ENCODE measurements at places on chromosomes 11 and 22.

GRCh38 chr11:130787973-130788570 is 128.2 kb downstream of the SNX19 start:
- DNase-seq = no peak

DNA sequence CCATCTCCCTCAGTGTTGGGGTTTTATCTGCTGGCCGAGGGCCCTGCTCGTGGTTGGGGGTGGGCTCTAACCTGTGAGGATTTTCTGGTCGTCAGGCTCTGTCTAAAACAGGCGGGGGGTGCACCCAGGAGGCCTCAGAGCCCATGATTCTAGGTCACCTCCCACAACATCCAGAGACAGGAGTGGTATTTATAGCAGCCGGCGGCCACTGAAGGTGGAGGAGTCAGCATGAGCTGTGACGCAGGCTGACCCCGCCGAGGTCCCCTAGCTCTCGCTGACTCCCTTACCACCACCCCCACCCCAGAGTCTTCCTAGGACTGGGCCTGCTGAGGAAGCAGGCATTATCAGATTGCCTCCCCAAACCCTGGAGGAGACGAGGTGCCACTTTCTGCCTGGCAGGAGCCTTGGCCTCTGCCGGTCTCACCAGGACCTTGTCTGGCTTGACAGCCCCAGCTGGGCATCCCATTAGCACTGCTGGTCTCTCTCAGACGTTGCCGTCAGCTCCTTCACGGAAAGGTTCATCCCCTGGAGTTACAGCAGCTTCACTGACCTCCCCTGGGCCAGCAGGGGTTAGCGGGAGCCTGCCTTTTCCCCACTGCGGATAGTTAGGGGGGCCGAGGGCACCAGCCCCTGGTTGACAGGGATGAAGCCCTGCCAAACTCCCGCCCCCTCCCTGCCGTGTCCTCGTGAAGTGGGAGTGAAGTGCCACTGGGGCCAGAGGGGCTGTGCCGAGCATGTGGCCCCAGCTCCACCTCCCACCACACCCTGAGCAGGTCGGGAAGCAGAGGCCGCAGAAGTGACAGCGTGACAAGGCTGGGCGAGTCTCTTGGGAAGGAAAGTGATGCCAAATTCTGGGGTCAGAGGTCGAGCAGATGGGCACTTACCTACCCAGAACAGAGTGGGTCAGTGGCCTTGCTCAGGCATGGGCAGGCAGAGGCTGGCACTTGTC is 26.5 kb downstream of the DAGLA start:
- no peak for DNase-seq

GRCh38 chr11:79439886-79440570 is 802 bp downstream of the TENM4 start:
- no peak for DNase-seq

- DNase-seq = no peak
Measured at GRCh38 chr11:34151916-34152845, 46.8 kb downstream of the NAT10 start.

DNA sequence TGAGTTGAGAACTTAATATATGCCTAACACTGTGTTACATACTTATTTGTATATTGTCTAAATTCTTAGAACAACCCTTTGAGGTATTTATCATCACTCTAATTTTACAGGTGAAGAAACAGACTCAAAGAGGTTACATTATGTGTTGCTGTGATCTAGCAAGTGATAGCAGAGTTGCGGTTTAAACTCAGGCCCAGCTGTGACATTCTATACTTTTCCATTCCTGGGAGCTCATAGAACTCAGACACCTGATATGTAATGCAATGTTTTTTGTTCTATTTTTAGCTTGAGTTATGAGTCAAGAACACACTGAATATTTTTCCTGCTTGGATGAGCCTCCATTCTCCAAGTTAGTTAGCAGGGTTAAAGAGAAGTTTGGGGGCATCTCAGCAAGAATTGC is 449.7 kb upstream of the DDI1 start:
- DNase-seq = no peak

GRCh38 chr22:46452195-46453005 is 85.0 kb downstream of the CELSR1 start:
- no peak for DNase-seq

DNA sequence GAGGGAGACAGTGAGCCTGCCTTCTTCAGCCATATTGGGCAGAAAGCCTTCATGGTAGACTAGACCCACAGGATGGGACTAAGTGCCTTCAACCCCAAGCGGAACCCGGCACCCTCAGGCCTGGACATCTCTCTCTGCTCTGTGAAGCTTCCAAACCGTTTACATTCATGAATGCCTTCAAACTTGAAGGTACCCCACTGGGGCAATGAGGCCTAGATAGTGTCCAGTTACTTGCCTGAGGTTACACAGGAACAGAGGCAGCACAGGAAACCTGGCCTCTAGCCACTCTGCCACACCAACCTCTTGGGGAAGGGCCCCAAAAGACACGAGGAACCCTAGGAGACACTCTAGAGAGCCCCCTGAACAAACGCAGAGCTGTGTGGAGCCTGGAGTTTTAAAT is 14.5 kb upstream of the CYP2R1 start:
- no peak for DNase-seq

- DNase-seq = no peak
Measured at GRCh38 chr22:42462016-42462415, 29.8 kb upstream of the NFAM1 start.

DNA sequence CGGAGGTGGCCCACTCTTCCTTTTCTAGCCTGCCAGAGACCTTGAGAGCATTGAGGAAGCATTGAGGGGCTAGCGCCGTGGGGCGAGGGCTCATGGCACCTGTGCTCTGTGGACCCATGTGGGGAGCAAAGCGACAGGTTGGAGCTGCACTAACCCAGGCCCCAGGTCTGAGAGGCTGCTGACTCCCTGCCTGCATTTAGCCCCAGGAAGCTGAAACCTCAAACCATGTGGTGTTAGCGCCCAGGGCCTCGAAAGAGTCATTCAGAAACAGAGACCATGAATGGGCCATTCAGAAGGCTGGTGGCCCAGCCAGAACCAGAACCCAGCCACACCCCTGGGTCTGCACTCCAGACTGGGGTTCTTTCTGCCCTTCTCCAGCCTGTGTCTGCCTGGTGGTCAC is 88.6 kb downstream of the BCR start:
- DNase-seq = no peak

DNA sequence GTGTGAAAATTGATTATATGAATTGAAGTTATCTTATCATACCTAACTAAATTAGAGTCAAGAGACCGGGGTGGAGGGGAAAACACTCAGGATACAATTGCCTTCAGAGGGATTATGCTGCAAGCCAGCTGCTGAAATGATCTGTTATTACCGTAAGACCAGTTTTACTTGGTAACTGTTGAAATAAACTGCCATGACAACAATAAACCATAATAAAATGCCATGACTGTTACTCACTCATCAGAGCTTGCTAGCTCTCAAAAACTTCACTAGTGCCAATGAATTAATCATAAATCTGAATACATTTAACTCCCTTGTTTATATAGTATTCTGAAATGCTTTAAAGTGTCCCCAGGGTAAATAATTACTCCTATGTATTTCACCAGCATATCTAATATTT is 68.2 kb downstream of the CASP12 start:
- DNase-seq = no peak

GRCh38 chr11:64081745-64082442 is 46.2 kb downstream of the FLRT1 start:
- DNase-seq = no peak

GRCh38 chr11:69907611-69908010 is 88.4 kb upstream of the FGF3 start:
- no peak for DNase-seq

- no peak for DNase-seq
Measured at GRCh38 chr11:61699737-61700160, 19.6 kb downstream of the DAGLA start.

DNA sequence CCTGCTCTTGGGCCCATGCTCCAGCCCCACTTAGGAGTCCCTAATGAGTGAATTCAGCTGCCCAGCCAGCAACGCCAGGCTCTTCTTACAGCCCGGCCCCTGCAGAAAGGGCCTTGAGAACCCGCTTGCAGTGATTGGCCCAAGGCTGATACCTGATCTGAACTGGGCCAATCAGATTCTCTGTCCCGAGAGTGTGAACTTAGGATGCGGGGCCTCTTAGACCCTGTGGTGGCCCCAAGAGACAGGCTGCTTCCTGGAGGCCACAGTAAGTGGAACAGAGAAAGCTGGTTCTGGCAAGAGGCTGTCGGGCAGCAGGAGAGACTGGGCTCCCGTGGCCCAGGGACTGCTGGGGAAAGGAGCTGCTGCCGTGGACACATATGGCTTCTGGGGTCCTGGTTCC is 11.5 kb downstream of the VSTM5 start:
- DNase-seq = no peak

GRCh38 chr11:125929445-125930075 is 16.3 kb upstream of the VSIG10L2 start:
- no peak for DNase-seq

GRCh38 chr11:64256300-64256699 is 5.0 kb downstream of the PLCB3 start:
- DNase-seq = no peak

DNA sequence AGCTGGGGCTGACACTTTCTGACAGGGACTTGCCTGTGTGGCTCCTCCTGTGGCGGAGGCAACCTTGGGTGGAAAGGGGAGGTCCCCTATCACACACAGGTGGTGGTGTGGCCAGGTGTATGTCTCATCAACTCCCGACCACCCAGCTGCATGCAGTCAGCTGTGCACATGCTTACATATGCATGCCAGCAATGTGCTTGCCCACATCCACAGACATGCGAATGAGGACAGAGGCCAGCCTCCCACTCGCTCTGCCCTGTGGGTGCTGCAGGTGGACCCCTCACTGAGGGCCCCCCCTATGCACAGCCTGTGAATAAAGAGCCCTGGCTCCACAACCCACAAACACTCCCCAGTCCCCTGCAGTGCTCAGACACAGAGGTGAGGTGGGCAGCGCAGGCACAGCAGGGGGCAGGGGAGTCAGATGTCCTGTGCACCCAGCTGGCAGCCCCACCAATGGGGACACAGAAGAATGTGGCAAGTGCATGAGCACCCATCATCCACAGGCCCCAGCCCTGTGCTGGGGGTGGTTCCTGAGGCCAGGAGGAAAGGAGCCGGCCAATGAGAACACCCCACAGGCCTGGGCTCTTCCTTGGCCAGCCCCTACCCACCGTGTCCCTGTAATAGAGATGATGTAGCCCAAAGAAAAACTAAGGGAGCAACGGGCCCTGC is 9.5 kb downstream of the GNB1L start:
- DNase-seq = no peak

- DNase-seq = no peak
Measured at GRCh38 chr11:123504401-123504800, 74.3 kb downstream of the GRAMD1B start.

GRCh38 chr11:73297702-73298101 is 10.4 kb upstream of the ARHGEF17 start:
- DNase-seq = no peak

- no peak for DNase-seq
Measured at GRCh38 chr11:125457814-125458343, 38.2 kb downstream of the FEZ1 start.

- no peak for DNase-seq
Measured at GRCh38 chr11:113850188-113850587, 25.2 kb downstream of the USP28 start.

DNA sequence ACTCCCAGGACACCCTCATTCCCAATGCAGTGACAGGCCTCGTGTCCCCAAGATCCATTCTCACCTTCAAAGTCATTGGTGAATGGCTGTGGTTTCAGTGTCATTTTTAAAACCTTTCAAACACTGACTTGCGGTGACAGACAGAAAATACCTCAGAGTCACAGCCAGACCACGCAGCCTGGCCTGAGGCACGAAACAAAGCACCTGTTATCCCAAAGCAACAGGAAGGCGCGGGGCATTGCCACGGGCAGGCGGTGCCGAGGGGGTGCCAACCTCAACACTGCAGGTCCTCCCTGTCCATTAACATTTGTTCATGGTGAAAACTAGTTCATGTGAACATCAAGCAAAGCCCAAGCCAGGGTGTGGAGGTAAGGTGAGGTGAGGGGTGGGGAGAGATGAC is 38.2 kb downstream of the RPUSD4 start:
- DNase-seq = no peak

DNA sequence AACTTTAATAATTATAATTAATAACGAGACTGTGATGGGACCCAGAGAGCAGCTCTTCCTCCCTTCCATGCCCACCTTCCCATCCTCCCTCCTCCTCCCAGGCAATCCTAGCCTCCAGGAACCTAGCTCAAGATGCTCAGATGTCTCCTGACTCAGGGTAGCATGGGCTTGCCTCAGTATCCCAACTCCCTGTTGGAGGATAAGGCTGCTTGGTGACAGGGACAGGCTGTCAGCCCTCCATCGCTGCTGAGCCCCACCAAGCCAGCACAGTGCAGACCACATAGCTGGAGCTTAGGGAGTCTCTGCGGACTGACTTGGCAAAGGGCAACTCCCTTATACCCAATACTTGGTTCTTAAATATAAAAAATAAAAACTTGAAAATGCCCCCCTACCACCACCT is 11.5 kb downstream of the MYH9 start:
- DNase-seq = no peak

GRCh38 chr11:128349650-128350299 is 237.6 kb downstream of the ETS1 start:
- DNase-seq = no peak

- no peak for DNase-seq
Measured at GRCh38 chr22:32619614-32620426, 145.2 kb downstream of the FBXO7 start.

- DNase-seq = no peak
Measured at GRCh38 chr11:111137846-111138245, 107.7 kb upstream of the POU2AF2 start.

- DNase-seq = no peak
Measured at GRCh38 chr11:1546536-1547466, 25.3 kb downstream of the DUSP8 start.

- DNase-seq = no peak
Measured at GRCh38 chr11:18703001-18703763, 4.6 kb downstream of the TMEM86A start.

- no peak for DNase-seq
Measured at GRCh38 chr11:35891096-35891495, 52.8 kb upstream of the LDLRAD3 start.

GRCh38 chr11:45894555-45895247 is 9.2 kb downstream of the MAPK8IP1 start:
- no peak for DNase-seq

DNA sequence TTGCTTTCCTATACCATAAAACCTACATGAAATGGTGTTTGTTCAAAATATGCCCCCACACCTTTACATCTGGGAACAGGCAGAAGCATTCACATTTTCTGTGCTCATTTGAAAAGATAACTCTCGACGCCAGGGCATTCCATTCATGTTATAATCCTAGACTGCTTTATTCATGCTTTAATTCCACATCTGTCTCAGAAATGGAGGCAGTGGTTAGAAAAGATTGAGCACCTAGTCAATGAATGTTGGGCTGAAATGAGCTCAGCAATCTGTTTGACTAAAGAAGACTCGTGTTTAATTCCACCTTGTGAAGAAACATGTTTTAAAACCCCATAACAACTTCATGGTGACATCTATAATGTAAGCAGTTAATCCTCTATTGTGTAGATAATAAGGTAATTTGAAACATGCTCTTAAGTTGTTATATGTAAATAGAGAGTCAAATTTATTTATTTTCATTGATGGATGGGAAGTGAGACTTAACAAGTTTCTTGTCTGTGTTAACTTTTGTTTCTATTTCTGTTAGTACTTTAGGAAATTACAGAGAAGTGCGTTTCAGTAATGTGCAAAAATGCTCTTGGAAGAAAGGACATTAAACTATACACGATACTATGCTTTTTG is 217.5 kb downstream of the DDX10 start:
- no peak for DNase-seq

GRCh38 chr11:6667733-6668374 is 12.2 kb upstream of the DCHS1 start:
- no peak for DNase-seq

Data from kidney epithelial cell (primary cell).